ENCODE measurements at places on chromosomes 13 and 19. TPM values are rescaled to one million over a fixed set of nuclear protein-coding genes. Genes with fewer than 3 reads are reported as not detected.
A peak's percentile ranks its signal among the peaks of the same experiment; 100 is the strongest.

Gene KATNAL1
- 26.7 TPM for total RNA-seq

Gene CYP2S1
- not detected for total RNA-seq

Gene ATP4B
- not detected for total RNA-seq

Gene CD177
- not detected for total RNA-seq

Gene OLFM2
- total RNA-seq = not detected

Gene RAB3A
- 1.7 TPM for total RNA-seq

Gene ZNF829
- total RNA-seq = 5.5 TPM

Gene SHD
- total RNA-seq = 122 TPM

Gene IZUMO2
- not detected for total RNA-seq

Gene CHST8
- not detected for total RNA-seq

Gene MRPS12
- total RNA-seq = 80.3 TPM

GRCh38 chr13:74132776-74133656, 1.2 kb downstream of the KLF12 start:
- peak; percentile 41 for DNase-seq

DNA sequence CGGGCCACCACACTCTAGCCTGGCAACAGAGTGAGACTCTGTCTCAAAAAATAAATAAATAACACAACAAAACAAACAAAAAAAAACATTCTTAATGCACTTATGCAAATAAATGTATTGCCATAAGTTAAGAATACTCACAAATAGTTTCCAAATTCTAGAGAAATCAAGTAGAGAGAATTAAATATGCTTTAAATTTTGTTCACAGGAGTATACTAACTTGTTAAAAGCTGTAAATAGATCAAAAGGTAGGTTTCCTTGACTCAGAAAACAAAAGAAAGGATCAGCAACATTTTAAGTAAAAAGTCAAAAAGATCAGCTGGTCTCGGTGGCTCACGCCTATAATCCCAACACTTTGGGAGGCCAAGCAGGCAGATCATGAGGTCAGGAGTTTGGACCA, 50.5 kb upstream of the ZNF429 start:
- DNase-seq = no peak

- no peak for DNase-seq
Observed at GRCh38 chr13:113144255-113144629, 14.2 kb upstream of the PROZ start.

- no peak for DNase-seq
Observed at GRCh38 chr19:4136680-4137088, 12.8 kb upstream of the MAP2K2 start.

DNA sequence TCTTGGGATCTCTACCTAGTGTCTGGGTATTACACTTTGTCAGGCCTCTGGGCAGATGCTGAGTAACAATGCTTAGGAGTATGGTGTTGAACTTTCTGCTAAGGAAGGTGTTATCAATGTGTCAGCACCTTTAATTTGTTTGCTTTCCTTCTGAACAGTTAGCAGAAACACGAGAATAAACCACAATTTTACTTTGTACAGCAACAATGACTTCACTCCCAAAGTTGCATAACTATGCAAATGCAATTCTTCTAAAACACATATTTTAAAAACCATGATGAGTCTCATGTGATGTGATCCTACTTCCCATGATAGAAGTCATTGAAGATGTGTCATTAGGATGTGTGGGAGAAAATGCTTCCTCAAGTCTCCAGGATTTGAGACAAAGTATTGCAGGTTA, 155.0 kb downstream of the POSTN start:
- peak; percentile 85 for DNase-seq

GRCh38 chr19:41426952-41427646, at the start of gene B3GNT8:
B3GNT8 (minus strand) TSS chr19:41427374; CDS start chr19:41426778, 596 bp downstream.
- DNase-seq = no peak

GRCh38 chr19:49110567-49110966, 3.6 kb upstream of the LIN7B start:
- DNase-seq = peak; percentile 46

GRCh38 chr13:45545686-45546409, 69.7 kb downstream of the ERICH6B start:
- DNase-seq = no peak

DNA sequence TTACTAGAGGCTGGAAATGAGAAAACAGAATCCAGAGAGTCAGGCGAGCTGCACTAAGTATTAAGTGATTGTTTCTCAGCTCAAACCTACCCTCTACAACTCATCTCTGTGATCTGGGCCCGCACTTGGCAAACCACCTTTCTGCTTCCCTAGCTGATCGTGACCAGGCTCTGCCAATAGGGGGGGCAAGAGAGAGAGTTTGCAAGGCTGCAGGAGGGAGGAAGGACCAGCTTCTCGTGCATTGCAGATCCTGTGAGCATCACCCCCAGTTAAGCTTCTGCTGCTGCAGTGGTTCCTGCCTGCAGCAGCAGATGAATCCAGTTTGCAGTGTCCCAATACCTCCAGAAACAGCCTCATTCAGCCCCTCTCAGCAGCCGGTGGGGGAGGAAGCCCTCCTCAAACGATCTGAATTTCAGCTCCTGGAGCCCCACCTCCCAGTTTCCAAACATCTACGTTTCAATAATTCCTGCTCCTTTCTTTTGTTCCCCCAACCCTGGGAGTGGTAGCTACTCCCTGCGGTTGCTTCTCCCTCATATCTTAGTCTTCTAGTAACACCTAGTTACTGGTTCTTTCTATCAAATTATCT, 20.0 kb downstream of the XRCC1 start:
- peak; percentile 66 for DNase-seq

DNA sequence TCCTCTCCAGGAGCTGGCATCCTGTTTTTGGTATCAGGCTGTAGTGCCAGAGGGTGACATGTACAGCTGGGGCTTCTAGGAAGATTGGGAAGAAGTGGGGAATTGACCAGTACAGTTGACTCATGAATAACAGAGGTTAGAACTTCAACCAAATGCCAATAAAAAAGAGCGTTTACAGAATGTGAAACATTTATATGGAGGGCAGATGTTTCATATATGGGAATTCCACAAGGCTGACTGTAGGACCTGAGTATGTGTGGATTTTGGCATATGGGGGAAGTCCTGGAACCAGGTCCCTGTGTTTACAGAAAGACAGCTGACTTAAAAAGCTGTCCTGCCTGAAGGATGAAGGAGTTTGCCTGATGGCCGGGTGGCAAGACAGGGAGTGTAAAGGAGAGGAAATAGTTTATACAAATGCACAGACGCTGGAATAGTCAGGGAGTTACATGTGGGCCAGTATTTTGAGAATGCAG, 5.2 kb downstream of the CHAMP1 start:
- DNase-seq = peak; percentile 78

DNA sequence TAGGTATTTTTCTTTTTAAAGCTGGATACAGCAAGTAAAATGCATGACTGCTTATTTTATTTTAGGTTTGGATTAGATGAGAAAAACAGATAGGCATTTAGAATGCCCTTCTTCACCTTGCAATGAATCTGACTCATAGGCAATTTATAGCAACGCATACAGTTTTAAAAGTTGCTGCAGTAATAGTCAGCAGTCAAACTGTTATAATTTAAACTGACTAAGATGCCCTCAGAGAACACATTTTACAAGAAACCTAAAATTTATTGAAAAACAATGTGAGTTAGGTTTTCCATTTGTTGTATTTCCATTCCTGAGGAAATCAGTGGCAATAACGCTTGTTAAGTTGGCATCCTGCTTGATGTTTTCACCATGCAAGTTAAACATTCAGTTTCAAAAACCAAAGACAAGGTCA, 1128.2 kb upstream of the PCDH9 start:
- no peak for DNase-seq

GRCh38 chr13:40613192-40613818, 53.1 kb downstream of the FOXO1 start:
- no peak for DNase-seq

DNA sequence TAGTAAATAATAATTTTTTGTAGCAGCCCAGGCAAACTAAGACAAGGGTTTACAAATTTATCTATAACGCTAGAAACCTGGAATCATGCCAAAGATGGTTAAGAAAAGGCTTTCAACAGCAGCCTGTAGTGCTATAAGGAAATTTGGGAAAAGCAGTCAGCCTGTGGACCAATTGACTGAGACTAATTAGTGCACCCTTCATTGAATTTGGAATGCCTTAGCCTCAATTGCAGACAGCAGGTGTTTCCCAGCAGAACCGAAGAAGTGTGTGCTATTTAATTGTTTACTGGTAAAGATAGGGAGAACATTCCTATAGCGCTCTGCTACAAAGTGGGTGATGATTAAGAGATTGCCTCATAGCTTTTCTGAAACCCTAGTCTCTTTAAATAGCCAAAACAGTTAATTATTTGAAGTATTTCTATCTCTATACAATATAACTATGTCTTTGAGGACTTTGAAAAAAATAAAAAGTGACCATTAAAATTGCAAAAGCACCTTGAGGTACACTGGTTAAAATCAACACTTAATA, 1884.3 kb upstream of the PCDH20 start:
- DNase-seq = no peak

GRCh38 chr19:31499281-31500196, 150.3 kb upstream of the TSHZ3 start:
- no peak for DNase-seq

DNA sequence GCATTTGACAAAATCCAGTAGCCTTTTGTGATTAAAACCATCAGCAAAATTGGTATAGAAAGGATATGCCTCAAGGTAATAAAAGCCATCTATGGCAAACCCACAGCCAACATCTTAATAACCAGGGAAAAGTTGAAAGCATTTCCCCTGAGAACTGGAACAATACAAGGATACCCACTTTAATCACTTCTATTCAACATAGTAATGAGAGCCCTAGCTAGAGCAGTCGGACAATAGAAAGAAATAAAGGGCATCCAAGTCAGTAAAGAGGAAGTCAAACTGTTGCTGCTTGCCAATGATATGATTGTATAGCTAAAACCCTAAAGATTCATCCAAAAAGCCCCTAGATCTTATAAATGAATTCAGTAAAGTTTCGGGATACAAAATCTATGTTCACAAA, 1510.3 kb downstream of the PCDH9 start:
- DNase-seq = no peak

DNA sequence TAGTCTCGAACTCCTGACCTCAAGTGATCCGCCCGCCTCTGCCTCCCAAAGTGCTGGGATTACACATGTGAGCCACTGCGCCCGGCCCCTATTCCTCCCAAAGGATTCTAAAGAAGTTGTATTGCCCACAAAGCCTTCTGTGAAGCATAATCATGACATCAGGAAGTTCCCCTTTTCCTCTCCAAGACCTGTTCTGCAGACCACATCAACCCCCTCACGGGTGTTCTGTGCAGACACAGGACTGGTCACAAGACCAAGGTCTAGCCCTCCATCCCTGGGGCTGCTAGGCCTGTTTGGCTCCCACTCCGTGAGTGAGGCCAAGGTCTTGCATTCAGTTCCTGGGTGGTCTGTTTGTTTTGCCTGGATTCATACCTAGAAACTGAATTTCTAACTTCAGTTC, 178.1 kb downstream of the FLT1 start:
- no peak for DNase-seq

DNA sequence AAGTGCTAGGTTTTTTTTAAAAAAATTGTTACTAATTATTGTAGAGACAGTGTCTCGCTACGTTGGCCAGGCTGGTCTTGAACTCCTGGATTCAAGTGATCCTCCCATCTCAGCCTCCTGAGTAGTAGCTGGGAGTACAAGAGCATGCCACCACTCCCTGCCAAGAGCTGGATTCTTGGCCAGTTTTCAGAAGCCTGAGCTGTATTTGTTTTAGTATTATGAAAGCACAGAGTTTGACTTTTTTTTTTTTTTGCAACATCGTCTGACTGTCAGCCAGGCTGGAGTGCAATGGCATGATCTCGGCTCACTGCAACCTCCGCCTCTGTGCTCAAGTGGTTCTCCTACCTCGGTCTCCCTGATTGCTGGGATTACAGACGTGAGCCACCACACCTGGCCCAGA, 7.0 kb downstream of the ARMC6 start:
- peak; percentile 51 for DNase-seq

GRCh38 chr19:33780746-33781145, 15.9 kb upstream of the KCTD15 start:
- DNase-seq = no peak

- DNase-seq = peak; percentile 56
Observed at GRCh38 chr19:36973021-36973843, 57.1 kb downstream of the ZNF568 start.

DNA sequence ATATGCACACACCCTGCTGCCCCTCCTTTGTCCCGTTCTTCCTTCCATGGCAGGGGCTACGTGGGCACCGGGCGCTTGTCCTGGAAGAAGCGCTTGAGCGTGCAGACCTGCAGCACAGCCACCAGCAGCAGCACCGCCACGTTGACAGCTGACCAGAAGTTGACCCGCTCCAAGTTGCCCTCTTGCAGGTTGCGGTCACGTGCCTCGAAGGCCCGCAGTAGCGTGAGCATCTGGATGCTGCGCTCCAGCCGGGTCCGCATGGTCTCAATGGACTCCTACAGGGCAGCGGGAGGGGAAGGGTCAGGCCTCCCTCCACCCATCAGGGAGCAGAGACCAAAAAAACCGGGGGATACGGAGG, 3.1 kb downstream of the TMED1 start:
- DNase-seq = no peak

DNA sequence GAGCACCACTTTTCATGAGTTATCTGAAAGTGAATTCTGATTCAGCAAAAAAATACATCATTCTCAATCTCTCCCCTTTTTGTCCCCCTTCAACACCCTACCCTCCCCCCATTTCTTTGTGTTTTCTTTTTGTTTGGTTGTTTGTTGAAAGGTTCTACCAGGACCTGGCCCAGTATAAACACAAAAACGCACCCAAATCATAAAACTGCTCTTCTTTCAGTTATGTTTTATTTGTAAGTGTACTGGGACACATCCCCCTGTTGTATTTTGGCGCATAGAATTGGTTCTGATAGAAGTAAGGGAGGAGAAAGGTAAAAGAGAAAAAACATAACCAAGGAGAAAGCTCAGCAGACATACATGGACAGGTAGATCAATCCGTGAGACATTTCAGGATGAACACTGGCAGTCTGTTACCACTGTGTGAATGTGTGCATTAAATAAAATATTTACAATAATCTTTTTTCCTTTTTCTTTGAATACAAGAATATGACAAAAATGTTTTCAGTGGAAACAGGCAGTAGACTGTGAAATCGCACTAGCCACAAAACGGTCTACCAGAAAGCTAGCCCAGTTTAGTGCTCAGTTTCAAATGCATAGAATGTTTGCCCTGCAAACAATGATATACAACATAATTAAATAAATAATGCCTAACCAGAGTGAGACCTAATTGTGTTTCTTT, 4.2 kb downstream of the POU4F1 start:
- DNase-seq = no peak

GRCh38 chr19:13053761-13054625, 48.7 kb downstream of the LYL1 start:
- peak; percentile 90 for DNase-seq

- no peak for DNase-seq
Observed at GRCh38 chr19:32824191-32824751, 45.3 kb downstream of the SLC7A9 start.

GRCh38 chr13:113058129-113058987, 47.2 kb upstream of the F7 start:
- DNase-seq = peak; percentile 27

DNA sequence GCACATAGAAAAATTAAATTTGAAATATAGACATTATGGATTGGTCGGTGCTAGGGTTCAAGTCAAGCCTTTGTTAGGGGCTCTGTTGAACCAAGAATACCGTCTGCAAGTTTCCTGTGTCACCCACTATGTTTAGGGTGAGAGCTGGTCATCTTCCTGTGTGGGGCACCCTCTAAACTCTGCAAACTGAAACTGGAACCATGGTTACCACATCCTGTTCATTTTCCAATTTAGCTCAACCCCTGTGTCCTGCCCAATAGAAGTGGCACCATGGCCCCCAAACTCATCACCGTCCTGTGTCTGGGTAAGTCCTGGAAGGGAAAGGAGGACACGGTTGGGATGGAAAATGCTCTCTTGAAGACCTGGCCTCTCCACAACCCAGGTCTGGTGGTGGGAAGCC, 29.9 kb downstream of the LAIR2 start:
- no peak for DNase-seq
